ENCODE measurements at places on chromosomes 6 and 20.

- DNase-seq = no peak
These were observed 61.0 kb downstream of the TCP11 start for GRCh38 chr6:35080016-35080680.

DNA sequence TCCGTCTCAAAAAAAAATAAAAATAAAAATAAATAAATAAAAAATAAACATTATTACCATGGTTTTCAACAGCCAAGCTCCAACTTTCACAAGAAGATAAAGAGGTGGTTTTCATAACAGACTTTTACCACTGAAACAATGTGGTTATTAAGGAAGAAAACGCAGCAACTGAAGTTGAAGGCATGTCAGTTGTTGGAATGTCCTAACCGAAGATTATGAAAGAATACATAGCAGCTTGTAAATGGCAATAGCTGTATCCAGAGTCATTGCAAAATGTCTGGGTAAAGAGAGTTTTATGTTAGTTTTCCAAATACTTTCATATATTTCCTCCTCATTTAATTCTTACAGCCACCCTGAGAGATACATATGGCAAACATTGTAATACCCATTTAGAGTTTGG, 161.6 kb upstream of the MARCKS start:
- DNase-seq = no peak

GRCh38 chr6:31901415-31901952, 402 bp downstream of the ZBTB12 start:
- DNase-seq = peak; percentile 34

GRCh38 chr6:144796070-144796469, 510.9 kb downstream of the UTRN start:
- DNase-seq = no peak

DNA sequence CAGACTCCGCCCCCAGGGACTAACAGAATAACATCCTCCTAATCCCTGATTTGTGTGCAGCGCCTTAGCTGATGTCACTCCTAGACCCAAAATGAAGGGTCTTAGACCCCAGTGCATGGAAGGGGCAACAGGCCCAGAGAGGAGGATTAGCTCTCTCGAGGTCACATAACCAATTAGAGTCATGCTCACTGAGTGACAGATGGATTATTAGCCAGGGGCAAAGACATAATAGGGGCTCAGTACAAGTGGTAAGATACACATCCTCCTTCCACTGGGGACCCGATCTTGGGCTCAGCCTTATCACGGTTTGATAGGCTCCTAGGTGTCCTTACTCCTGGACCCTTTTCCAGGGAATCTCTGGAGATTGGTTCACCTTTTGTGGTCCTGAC, 858 bp downstream of the TP53INP2 start:
- DNase-seq = no peak

DNA sequence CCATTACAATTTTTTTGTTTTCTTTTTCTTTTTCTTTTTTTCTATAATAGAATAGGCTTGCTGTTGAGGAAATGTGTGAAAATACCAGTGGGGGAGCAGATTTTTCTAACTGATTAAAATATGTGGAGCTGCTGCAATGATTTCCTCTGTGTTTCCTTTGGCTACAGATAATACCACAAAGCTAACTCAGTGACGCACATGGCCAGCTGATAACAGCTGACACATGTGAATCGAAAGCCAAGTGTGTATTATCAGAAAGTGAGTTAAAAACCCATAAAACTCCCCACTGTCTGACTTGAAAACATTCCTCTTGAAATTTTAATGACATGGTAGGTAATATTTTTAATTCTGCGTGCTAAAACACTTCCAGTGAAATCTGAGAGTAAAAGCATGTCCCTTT, 70.8 kb upstream of the AHI1 start:
- no peak for DNase-seq

DNA sequence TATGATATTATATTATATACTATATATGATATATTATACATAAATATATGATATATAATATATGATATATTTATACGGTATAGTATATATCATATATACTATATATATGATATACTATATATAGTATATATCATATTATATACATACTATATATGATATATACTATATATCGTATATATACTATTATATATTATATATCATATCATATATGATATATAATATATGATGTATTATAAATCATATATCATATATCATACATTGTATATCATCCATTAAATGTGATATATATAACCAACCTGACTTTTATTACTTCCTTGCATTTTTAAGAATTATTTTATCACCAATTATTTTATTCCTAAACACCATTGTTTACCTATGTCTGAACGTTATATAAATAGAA, 146.6 kb upstream of the PRSS16 start:
- no peak for DNase-seq

GRCh38 chr6:163564534-163564933, 150.0 kb downstream of the QKI start:
- DNase-seq = no peak

DNA sequence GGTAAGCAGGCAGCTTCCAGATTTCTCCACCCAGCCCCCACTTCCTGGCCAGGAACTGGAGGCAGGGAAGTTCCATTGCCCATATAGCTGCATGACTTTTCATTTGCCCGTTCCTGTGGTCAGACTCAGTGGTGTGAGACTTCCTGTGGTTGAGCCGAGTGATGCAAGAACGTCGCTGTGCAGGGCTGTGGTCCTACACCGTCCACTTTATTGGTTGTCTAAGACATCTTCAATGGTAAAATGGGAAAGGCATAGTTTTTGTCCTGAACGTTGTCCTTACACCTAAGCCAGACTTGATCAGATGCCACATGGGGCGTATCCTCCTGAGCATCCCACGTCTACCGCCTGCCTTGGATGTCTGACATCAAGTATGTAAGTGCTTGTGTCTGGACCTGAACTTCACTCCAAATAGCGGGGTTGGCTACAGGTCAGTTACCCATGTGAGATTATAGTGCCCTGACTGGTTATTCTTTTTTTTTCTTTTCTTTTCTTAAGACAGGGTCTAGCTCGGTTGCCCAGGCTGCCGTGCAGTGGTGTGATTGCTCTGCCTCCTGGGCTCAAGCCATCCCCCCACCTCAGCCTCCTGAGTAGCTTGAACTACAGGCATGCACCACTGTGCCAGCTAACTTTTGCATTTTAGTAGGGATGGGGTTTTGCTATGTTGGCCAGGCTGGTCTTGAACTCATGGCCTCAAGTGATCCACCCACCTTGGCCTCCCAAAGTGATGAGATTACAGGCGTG, 25.9 kb upstream of the GTSF1L start:
- DNase-seq = peak; percentile 22

DNA sequence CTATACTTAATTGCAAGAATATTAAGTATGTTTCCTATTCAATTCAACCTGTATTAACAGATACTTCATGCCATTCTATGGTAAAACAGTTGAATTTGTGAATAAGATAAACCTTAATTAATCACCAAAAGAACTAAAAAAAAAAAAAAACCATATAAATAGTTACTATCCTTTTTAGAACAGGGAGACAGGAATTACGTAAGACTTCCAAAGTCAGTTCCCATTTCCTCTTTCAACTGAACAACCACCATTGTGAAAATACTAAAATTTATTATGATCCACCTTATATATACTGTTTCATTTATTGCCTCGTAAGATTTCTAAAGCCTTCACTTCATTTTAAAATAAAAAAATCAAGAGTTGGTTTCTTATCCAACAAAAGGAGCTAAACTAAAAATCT, 9.4 kb downstream of the CCNC start:
- no peak for DNase-seq

- DNase-seq = no peak
These were observed 25.8 kb downstream of the CBFA2T2 start for GRCh38 chr20:33515569-33516216.

GRCh38 chr6:35064757-35065440, 76.2 kb downstream of the TCP11 start:
- no peak for DNase-seq

DNA sequence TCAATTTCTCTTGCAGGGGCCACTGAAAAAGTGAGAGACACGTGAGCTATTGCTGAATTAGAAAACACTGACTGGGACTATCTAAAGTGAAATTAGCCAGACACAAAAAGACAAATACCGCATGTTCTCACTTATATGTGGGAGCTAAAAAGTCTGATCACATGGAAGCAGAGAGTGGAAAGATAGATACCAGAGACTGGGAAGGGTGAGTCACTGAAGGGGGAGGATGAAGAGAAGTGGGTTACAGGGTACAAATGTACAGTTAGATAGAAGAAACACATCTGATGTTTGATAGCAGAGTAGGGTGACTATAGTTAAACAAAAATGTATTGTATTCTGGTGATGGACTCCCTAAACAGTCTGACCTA, 13.4 kb downstream of the CST3 start:
- DNase-seq = no peak
